ENCODE measurements at places on chromosomes 6 and 20. TPM values are rescaled to one million over a fixed set of nuclear protein-coding genes. Genes with fewer than 3 reads are reported as not detected.

The GMNN gene
- 53.2 TPM for total RNA-seq

The PTK7 gene
- total RNA-seq = 4.7 TPM

The ERVFRD-1 gene
- not detected for total RNA-seq

The IL17F gene
- not detected for total RNA-seq

The MYMX gene
- total RNA-seq = not detected

The CNR1 gene
- 0.33 TPM for total RNA-seq

The FAM110A gene
- total RNA-seq = 10.5 TPM

The SDCBP2 gene
- total RNA-seq = 1.1 TPM

The C20orf141 gene
- total RNA-seq = not detected

The TRIM31 gene
- 2.1 TPM for total RNA-seq

All from A549 treated with CpdA at 1 μM for 4 hours (cell line).